ENCODE measurements at places on chromosomes 13 and 19.

GRCh38 chr13:94556041-94556440 is 39.9 kb downstream of the TGDS start:
- no peak for DNase-seq

DNA sequence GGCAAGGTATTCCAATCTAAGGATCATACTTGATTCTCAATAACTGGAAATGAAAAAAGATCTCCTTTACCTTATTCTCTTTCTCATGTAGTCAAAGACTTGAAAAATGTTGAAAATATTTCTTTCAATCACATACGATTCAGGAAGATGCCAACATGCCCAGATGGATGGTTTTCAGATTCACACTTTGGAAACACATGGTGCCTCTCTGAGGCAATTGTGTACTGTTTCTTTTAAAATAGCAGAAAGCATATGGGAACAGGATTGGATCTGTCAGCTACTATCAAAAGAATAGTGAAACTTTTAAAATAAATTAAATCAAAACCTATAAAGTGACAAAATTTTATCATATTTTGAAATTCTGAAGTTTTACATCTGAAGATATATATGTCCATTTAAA is 222.4 kb downstream of the SPRY2 start:
- DNase-seq, result no peak

- DNase-seq, result no peak
These were observed 145.7 kb upstream of the FBXL3 start for GRCh38 chr13:77172650-77173049.

DNA sequence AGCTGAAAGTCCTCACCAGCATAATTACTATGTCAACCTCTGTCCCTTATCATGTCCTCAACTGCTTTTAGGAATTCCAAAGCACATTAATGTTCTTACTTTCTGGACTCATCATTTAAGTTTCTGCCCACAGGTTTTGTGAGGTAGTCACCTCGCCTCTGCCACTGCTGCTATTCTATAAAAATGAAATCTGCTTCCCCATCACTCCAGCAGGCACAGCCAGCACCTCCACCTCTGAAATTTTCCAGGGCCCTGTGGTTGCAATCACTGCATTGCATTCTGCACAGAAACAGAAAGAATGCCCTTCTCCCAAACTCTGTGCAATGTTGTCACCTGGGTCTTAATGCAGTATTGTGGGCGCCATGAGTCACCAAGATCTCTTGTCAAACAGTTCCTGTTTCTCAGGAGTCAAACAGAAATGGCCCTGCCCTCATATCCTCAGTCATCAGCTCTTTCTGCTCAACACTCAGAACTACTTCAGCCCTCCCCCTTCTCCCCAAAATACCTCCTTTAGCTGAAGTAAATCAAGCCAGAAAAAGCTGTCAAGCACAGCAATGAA is 529.2 kb upstream of the NBEA start:
- no peak for DNase-seq

- no peak for DNase-seq
These were observed 1410.1 kb upstream of the ATXN8OS start for GRCh38 chr13:68697551-68697950.

GRCh38 chr13:112873851-112874750 is 94.9 kb upstream of the MCF2L start:
- DNase-seq, result peak; percentile 33

- no peak for DNase-seq
These were observed 146.5 kb upstream of the EDNRB start for GRCh38 chr13:78065141-78065540.

DNA sequence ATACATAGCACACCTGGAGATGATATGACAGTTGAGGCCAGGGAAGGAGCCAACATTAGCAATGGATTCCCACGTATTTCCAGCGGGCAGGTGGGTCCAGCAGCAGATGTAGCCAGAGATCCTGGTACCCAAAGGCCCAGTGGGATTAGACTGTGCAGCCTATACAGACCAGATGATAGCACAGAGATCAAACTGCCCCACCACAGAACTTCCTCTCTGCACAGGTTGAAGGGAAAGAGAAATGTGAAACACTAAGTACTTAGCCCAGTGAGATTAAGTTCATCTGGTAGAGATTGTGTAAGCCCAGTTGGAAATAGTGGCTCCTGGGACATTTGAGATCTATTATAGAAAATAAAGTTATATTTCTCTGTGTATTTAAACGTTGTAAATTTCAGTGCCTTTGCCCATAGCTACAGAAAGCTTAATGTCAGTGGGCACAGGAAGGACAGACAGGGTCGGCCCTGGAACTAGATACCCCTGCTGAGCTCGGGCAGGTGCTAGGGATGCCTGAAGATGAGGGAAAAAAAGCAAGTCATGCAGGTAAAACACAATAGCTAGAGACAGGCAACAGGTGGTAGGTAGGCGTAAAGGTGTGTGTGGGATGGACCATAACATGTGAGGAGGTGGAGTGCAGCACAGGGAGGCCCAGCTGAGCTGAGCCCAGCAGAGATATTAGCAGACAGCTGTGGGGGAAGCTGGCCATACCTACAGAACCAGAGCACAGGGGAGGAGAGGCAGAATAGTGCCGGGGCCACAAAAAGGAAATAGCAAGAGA is 27.3 kb upstream of the SPATA13 start:
- no peak for DNase-seq

DNA sequence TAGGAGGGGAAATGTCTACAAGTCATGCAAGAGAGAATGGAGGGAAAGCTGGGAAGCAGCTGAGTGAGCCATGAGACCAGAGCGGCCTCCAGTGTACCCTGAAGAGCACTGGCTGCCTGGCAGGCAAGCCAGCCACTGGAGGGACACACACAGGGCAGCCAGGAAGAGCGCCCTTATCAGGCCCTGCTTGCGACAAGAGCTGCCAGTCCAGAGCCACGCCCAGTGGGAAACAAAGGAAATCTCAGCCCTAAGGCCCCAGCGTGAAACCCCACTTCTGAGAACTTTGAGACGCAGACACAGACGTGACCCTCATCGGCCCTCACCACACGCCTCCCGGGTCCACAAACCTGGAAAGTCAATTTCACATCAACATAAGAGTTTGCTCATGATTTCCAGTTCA is 105.0 kb downstream of the STK24 start:
- no peak for DNase-seq

DNA sequence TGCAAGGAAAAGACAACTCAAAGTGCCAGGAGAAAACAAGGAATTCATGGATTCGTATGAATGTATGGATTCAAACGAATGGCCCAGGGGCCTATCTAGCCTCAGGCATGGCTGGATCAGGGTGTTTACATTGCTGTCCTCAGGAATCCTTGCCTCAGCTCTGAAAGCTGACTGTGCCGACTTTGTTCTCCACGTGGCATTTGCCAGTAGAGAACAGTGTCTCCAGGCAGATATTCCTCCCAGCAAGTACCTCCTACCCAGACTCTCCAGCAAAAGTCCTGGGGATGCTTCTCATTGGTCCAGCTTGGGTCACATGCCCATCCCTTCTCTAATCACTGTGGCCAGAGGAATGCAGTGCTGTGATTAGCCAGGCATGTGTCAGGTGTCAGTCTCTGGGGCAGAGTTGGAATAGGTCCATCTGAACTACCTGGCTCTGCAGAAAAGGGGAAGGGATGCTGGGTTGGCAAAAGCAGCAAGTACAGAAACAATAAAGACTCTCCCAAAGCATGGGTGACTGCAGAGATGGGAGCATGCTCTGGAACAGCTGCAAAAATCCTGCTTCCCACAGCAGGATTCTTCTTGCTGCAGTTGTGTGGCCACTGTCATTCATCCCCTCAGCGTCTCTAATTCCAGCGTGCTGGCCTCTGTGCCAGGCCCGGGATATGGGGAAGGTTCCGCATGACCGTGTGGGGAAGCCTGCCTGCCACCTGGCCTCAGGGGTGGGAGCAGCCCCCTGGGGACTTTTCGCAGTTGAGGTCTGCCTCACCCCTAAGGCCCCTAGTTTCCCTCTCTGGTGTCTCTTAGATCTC is 30.0 kb downstream of the CCNE1 start:
- DNase-seq, result no peak

DNA sequence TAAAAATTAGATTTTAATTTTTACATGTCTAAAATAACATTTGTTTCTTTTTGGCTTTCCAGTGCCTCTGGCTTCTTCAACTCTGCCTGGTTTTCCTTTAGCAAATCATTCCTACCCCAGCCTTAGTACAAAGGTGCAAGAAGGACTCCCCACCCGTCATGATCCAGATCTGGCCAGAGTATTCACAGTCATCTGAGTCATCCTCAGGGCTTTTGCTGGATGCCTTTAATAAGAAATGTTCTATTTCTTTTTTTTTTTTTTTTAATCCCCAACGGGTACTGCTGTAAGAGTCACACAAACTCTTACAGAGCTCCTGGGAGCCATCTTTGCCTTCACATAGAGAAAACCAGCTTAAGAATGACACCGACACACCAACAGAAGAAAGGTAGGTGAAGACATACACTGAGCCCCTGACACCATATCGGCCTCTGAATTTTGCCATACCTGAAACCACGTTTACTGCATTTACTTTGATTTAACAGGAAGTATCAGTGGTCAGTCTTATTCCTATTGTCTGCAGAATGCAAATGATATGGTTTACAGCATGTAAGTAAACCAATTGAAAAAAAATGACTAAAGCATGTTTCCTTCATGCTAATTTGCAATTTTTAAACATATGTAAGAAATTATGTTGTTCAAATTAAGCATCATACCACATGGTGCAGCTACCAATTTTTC is 184.4 kb downstream of the NALCN start:
- no peak for DNase-seq

GRCh38 chr19:801861-802497 is 4.7 kb downstream of the PTBP1 start:
- DNase-seq, result no peak

DNA sequence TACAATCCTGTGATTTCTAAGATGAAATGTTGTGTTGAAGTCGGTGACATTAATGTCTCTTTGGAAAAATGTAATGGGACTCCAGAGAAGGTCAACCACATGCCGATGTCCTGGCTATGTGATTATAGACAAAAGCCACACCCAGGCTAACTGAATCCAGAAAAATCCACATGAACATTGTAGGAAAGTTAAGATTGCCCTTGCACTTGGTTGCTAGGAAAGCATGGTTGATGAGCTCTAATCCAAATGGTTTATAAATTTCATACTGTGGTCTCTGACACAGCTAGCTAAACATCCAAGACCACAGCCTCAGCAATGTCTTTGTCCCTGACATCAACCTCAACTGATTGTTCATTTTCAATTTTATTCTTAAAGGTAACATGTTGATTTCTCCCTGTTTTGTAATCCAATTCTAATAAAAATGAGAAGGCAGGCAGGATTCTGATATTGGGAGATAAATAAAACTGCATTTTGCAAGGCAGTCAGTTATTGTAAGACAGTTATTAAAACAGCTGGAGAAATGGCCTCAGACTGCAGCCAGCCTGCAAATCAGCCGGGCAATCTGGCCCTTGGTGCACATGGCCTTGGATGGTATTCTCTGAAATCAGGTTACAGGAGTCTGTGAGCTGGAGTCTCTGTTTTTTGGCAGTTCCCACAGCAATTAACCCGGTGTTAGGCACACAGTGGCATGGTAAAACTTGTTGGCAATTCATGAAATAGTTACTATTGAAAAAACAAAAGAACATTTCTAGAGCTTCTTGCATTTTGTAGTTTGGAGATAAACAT is 93.9 kb downstream of the STARD13 start:
- DNase-seq, result no peak

GRCh38 chr19:13104848-13105711 is 2.4 kb upstream of the LYL1 start:
- DNase-seq, result no peak

DNA sequence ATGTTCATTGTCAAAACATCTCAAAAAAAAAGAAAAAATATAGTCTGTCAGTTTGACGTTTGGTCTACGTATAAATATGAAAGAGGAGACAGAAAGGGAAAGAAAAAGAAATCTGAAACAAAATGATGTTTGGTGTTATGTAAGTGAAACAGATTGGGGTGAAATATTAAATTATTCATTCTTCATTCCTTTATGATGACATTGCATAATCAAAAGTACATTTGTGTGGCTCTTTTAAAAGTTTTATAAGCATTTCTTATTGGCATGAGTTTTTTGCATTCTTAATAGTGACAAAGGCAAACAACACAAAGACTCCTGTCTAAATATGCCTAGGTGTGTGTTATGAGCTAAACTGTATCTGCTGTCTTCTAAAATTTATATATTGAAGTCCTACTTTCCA is 232.6 kb downstream of the EFNB2 start:
- DNase-seq, result no peak

- DNase-seq, result no peak
These were observed 1256.4 kb downstream of the DIAPH3 start for GRCh38 chr13:58907347-58907746.

- no peak for DNase-seq
These were observed 16.0 kb downstream of the UPF1 start for GRCh38 chr19:18847549-18848463.

DNA sequence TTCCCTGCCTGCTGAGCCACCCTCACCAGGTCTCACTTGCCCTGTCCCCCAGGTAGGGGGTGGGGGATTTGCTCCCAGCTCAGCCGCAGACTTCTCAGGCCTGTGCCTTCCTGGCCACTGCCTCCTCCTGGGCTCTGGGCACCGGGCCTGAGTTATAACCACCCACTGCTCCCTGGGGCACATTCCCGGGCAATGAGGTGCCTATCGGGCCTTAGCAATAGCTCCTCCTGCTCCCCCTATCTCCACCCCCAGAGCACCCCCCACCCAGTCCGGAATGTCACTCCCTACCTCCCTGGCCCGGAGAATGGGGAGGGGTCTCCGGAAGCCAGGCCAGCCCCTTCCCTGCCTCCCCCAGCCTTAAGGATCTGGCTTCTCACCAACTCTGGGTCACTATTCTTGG is at the start of gene KLK5:
KLK5 (minus strand) TSS at position 129 of the 400 bp plus-strand sequence. CDS start 381 bp downstream, outside the sequence.
- DNase-seq, result no peak

DNA sequence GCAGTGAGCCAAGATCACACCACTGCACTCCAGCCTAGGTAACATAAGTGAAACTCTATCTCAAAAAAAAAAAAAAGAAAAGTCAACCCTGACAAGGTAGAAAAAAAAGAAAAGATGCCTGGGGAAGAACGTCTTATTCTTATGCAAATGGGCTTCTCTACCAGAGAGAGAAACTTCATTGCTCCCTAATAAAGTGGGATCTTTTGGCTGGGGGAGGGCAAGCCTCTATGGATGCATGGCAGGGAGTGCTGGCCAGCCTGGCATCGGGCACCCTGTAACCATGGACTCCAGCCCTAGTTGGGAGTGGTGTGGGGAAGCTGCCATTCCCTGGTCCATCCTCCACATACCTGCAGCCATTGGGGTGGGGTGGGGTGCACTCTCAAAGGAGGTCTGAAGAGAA is 30.7 kb upstream of the ZNF728 start:
- no peak for DNase-seq

- DNase-seq, result no peak
These were observed 12.6 kb downstream of the RTBDN start for GRCh38 chr19:12821761-12822160.

- DNase-seq, result no peak
These were observed 637.1 kb downstream of the UQCRFS1 start for GRCh38 chr19:28575816-28576215.

DNA sequence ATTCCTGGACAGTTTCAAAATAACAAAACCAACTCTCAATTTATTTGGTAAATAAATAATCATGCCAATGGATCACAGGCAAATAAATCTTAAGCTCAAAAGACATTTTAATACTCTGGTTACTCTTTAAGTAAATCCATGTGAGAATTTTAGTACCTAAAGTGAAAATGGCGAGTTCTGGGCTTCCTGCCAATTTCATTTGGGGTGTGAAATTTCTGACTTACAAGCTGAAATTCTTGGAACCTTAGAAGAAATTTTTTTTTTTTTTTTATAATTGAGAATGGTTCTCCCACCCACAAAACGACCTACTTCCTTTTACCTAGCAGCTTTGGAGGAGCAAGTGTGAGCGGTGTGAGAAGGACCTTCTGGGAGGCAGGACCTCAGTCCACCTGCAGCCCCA is 354.5 kb upstream of the NBEA start:
- no peak for DNase-seq

- no peak for DNase-seq
These were observed 6.2 kb downstream of the GPX4 start for GRCh38 chr19:1109697-1110671.

Measured in stimulated activated CD8-positive, alpha-beta memory T cell treated with anti-CD3 and anti-CD28 coated beads, Interleukin-2, amount 100 ng/mL, for 1 hour (primary cell).